Stimulated activated CD4-positive, alpha-beta T cell treated with anti-CD3 and anti-CD28 coated beads, Interleukin-1b, Interleukin-23, amount 100 ng/mL, for 1 hour (primary cell): ENCODE measurements at places on chromosomes 11 and 22.

DNA sequence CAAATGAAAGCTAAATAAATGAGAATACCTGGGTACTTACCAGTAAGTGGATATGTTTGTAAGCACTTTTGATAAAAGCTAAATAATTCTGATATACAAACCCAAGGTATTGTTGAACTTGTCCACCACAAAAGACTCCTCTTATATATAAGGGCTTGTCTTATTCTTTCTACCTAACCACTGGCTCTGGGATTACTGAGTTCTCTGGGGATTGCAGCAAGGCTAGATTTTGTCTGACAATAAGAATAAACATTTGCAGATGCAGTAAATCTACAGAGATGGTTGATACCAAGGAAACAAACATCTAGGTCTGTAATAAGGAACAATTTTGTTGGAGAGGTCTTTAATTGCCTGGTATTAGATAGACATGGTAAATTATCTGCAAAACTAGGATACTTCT, at the start of gene OR51A4:
TSS of gene OR51A4 (minus strand) at position 101 of the 400 bp plus-strand sequence. CDS start 505 bp downstream, outside the sequence.
- no peak for DNase-seq

DNA sequence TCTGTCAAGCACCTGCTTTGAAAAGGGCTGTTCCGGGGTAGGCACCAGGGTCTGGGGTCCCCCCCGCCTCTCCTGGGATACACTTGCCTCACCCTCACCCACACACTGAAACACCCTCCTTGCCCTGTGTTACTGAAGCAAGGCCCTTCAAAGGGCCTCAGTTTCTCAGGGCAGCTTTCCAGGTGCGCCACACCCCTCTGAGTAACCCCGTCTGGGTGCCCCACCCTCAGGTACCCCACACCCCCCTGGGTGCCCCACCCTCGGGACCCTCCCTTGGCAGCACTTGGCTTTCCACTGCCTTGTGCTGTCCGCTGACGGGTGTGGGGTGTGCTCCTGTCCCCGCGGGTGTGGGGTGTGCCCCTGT, 413.6 kb downstream of the TBC1D22A start:
- no peak for DNase-seq

DNA sequence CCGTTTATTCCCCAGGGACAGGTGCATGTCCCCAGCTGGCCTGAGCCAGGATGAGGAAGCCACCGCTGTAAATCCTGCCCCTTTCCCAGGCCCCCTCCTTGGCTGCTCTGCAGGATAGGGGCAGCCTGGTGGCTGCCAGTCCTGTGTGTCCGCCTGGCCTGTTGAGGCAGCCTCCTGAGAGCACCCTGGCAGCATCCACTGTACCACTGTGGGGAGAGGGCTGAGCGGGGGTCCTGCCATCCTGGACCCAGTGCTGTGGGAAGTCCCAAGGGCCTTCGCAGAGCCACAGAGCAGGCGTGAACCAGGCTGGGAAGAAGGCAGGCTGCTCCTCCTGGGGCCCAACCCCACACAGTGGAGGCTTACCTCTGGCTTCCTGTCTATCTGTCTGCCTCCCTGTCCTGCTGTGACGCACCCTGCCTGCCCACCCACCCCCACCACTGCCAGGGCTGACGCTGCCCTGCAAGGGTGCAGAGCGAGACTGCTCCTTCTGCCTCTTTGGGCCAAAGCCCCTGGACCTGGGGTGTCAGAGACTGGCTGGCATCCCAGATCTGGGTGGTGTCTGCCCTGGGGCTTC, 8.4 kb downstream of the KCTD17 start:
- no peak for DNase-seq

DNA sequence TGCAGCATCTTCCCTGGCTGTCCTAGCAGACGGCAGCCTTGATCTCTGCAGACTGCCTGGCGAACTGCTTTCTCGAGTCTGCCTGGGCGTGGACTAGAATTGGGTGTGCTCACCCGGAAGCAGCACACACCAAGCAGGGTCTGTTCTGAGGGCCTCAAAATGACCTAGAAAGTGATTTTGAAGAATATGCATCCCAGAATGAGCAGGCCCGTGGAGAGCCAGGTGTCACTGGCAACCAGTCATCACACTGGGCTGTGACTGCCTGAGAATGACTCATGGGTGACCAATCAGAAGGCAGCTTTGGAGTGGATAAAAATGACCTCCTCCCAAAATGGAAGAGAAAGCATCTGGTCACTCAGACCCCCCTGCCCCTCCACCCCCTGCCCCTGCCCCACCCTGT, 114.9 kb upstream of the NECTIN1 start:
- DNase-seq = no peak

- DNase-seq = no peak
Observed at GRCh38 chr11:62124186-62125113, 639 bp downstream of the INCENP start.

DNA sequence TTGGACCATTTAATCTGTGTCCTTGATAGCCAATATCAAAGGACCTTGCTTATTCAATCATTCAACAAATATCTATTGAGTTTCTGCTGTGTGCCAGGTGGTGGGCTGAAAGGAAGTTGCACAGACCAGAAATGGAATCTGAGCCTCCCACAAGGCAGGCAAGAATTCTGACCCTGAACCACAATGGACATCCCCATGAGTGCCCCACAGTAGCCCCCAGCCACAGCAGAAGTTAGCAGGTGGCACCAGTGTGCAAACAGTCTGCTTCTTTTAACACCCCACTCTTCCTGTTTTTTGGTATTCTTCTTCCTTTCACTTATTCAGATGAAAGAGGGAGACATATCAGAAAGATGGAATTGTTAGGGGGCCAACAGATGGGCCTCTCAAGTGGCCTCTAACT, 12.2 kb upstream of the SERPING1 start:
- no peak for DNase-seq

- DNase-seq = no peak
Observed at GRCh38 chr11:15993345-15993744, 363.0 kb downstream of the SOX6 start.

DNA sequence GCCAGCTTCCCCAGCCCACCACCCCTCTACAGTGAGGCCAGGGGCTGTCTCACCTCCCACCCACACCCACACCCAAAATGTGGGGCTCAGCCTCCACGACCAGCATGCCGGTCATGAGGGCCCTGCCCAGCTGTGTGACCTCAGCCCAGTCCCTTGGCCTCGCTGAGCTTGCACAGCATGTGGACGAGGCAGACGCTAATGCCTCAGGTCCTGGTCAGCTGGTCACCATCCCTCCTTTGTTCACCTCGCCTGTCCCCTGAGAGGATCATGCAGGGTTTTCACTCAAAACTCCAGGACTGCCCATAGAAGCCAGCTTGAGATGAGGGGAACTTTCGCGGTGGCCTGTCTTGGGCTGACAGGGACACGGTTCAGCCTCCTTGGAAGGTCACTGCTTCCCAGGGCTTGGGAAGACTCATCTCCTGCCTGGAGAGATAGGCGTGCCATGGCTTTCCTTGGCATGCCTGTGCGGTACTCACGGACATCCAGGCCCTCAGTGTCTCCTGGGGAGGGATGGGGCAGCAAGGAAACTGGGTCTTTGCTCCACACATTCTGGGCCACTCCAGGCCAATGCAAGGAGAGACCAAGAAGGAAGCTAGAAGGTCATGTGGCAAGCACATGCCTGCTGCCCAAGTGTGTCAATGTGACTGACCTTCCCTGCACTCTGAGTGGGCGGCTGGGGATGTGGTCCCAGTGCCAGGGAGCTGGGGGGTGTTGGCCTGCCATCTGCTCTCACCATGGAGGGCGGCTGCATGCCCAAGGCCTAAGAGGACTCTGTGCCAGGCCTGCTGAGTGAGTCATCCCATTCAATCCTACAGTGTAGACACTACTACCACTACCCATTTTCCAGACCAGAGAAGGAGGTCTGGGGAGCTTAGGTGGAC, 3.2 kb upstream of the RTN4R start:
- no peak for DNase-seq

- DNase-seq = no peak
Observed at GRCh38 chr11:38060920-38061319, 1462.9 kb upstream of the RAG2 start.

DNA sequence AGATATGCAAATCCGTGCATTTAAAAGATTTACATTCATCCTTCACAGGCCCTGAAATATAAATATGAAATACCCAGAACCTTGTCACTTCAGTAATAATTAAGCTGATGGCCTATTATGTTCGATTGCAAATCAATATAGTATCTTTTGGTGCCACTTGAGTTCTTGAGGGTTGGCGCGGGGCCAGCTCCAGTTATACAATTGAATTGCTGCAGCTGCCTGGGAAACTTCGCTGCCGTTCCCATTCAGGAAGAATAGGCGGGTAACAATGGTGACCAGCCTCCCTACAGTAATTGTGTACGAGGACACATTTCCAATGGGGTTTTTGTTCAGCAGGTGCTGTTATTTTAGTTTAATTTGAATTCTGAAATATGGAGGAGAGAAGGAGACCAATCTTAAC, 451.2 kb downstream of the INSC start:
- DNase-seq = no peak

DNA sequence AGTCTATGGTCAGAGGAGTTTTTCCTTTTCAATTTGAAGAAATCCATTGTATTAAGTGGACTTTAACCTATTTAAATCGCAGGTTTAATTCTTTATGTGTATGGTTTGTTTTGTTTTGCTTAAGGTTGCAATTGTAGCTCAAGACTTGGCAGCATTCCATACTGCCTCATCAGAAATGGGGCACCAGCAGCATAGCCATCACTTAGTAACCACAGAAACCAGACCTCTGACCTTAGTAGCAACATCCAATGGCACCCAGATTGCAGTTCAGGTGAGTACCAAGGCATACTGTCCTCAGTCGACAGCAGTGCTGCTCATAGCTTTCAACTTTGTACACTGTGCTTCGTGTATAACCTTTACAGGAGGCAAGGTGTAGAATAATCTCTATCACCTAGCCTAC, 48.4 kb upstream of the WEE1 start:
- DNase-seq = no peak

DNA sequence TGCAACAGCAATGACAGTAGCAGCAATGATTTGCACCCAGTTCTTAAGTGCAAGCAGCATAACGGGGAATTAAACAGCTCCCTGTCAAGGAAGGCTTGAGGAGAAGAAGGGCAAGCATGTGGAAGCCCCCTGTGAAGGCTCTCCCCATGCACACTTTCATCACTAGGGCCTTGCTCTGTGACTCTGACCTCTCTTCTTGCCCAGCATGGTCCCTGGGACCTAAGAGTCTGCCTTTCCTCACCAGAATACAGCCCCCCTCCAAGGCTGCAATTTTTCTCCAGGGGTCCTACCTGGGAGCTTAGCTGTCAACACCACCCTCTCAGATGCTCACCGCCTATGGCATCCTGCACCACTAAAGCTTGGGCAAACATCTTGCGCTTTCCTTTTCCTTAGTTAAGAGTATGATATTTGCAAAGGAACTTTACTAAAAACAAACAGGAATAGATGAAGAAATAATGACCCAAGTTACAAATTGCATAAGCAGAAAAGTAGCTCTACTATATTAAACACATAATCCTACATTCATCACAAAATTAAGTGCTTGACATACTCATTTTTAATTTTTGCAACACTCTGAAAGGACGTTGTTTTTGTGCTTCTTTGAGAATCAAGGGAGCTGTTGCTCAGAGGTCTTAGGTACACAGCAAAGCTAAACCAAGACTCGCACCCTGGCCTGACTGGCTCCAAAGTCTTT, 187.6 kb downstream of the ADAMTS15 start:
- DNase-seq = no peak

GRCh38 chr11:107859459-107860239, 1.1 kb upstream of the SLC35F2 start:
- no peak for DNase-seq

GRCh38 chr11:92269021-92269420, 44.4 kb downstream of the FAT3 start:
- DNase-seq = no peak

GRCh38 chr22:32576553-32577253, 102.1 kb downstream of the FBXO7 start:
- no peak for DNase-seq

DNA sequence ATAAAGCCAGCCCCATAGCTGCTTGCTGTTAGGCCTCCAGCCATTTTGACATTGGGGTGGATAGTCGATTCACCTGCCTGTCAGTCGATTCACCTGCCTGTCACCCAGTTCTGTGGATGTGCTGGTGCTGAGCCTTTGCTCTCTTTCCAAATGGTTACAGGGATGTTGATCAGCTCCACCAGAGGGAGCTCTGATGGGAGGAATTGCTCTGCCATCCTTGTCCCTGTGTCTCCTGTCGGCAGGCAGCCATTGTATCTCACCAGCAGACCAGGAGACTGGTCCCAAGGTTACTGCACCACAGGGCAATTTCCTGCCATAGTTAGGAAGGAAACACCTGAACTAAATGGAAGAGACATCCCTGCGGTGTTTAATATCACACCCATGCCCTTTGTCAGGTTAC, 6.1 kb downstream of the MPEG1 start:
- no peak for DNase-seq

GRCh38 chr11:72932132-72932570, 117.9 kb downstream of the ATG16L2 start:
- no peak for DNase-seq

DNA sequence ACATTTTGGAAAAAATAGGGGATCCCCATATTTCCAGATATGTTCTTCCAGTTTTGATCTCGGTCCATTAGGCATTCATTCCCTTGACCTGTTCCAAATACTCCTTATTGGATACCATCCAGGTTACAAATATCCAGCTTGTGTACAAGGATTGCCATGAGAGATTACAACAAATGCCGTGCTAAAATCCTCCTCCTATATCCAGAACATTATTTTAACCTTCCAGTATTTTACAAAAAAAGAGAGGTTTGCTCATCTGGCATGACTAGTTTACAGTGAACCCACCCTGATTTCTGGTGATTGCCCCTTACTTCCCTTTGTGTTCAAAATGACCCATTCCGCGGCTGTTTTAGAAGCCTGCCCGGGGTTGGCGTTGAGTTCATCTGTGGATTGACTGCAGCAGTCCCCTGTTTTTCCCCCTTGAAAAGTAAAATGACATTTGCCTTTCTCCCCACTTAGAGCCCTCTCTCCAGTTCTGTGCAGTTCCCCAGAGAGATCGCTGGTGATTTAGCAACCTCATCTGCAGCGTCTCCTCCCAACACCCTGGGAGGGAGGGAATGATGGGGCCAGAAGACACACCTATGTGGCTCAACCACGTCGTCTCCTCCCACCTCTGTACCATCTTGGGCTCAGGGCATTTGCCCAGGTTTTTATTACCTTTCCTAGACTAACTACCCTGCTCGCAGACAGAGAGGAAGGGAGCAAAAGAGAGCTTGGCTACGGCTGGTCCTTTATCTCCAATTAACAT, 73.6 kb downstream of the DSCAML1 start:
- DNase-seq = no peak

GRCh38 chr11:19552656-19553260, 159.9 kb upstream of the NAV2 start:
- no peak for DNase-seq

DNA sequence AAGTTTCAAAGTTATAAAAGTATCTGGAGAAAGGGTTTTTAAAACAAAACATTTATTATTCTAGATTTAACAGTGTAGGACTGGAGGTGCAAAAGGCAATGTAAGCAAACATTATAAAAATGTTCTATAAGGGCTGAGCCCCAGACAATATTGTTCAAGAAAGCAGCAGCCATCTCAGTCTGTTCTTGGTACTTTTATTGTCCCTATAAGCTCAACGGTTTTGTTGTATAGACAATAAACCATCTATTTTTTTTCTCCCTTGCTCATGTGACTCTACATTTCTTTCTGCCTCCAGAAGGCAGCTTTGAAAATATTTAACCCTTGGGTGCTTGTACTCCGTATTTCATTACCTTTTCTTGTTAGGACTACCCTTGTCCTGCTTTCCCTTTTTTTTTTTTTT, 25.2 kb upstream of the NXPE2 start:
- no peak for DNase-seq
